Head of caudate nucleus (tissue), 42 donors: ENCODE measurements at places on chromosomes 7 and 10.

GRCh38 chr10:15658069-15658702 is 61.5 kb downstream of the ITGA8 start:
- no peak for DNase-seq

DNA sequence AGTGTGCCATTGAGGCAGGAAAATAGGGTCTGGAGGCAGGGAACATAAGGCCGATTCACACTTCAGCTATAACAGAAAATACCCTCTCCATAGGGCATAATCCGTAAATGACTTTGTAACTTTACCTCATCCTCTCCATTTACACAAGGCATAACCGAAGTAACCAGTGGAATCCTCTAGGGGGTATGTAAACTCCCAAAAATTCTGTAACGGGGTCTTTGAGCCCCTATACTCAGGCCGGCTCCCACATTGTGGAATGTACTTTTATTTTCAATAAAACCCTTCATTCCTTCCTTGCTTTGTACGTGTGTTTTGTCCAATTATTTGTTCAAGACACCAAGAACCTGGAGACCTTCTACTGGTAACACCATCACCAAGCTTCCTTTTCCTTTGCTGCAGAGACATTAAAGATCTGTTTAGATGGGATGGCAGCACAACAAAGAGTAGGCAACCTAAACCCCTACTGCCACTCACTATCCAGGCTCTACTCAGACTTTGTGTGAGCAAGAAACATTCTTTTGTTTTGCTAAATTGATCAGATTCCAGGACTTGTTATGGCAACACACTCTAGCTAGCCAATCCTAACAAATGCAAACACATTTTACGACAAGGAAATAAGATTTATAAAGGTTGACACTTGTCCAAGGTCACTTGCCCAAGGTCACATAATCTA is 99.3 kb downstream of the DGKI start:
- no peak for DNase-seq

- no peak for DNase-seq
These were observed 201.0 kb upstream of the PTN start for GRCh38 chr7:137544453-137545058.

DNA sequence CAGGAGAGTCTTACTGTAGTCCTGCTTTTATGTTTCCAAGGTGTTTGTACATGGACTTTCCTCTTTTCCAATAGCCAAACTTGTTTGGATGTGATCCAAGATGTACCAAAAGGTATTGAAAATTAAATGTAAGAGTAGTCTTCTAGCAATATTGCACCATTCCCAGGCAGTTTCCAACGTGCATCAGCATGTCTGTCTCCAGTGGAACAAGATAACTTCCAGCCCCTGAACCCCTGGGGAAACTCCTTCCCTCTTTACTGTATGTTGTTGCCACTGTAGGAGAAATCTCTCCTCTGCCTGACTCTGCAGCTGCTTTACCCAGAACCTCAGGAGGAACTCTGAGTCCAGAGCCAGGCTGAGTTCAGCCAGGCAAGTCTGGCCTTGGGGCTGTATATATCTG is 18.5 kb downstream of the ARMC10 start:
- DNase-seq: no peak

DNA sequence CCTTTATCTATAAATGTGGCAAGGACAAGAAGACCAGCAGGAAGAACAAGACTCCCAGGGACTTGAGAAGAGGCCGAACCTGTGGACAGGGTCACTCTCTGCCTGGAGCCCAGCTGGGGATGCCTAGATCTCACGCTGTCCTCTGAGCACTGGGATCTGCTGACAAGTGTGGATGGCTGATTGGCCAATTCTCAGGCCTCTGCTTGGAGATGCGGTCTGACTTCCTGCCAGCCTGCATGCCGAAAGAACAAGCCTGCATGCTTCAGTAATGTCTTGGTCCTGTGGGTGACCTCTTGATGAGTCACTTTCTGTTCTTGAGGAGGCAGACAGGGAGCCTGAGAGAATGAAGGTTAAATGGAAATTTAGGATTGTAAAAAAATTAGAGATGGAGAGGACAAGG is 84.7 kb downstream of the TMEM178B start:
- no peak for DNase-seq
